Stimulated activated CD8-positive, alpha-beta memory T cell treated with anti-CD3 and anti-CD28 coated beads, Interleukin-7, amount 100 ng/mL, for 1 hour (primary cell): ENCODE measurements at places on chromosomes 4 and X.

DNA sequence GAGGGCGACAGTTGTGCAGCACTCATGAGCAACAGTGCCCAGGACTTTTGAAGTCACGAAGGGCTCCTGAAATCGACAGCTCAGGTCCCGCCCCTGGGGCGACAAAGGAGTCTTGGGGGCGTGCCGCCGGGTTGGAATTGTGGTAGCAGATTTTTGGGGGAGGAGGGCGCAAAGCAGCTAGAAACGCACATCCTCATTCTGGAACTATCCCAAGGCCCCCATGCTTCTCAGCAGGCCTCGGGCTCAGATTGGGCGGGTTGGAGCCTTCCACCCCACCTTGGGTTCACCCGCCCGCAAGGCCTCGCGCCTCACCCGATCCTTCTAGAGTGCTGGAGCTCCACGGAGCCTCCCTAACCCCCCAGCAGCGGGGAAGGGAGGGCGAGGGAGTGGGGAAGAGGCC lies 85.5 kb downstream of the HPRT1 start:
- no peak for DNase-seq

- no peak for DNase-seq
Measured at GRCh38 chr4:2832309-2832980, 11.2 kb upstream of the ADD1 start.

DNA sequence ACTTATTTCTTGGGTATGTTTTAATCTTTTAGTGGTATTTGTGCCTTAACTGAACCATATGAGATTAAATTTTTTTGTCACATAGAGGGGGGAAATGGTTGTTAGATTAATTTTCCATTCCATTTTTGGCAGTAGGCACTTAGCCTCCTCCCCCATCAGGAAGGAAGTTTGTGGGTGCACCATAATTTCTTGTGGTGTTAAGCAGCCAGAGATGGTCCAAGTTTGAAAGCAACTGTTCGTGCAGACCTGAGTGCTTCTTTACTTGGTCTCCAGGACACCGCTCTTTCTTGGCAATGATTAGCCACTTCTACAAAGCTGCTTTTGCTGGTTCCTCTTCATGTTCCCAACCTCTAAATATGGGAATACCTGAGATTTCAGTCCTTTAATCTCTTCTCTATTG lies 92.7 kb upstream of the RPL34 start:
- DNase-seq, result no peak

GRCh38 chr4:54225598-54226403 lies 3.3 kb upstream of the PDGFRA start:
- DNase-seq, result no peak

GRCh38 chr4:183600189-183600685 lies 58.7 kb downstream of the RWDD4 start:
- DNase-seq, result no peak

GRCh38 chrX:38326086-38326485 lies 1.2 kb downstream of the RPGR start:
- DNase-seq, result no peak

DNA sequence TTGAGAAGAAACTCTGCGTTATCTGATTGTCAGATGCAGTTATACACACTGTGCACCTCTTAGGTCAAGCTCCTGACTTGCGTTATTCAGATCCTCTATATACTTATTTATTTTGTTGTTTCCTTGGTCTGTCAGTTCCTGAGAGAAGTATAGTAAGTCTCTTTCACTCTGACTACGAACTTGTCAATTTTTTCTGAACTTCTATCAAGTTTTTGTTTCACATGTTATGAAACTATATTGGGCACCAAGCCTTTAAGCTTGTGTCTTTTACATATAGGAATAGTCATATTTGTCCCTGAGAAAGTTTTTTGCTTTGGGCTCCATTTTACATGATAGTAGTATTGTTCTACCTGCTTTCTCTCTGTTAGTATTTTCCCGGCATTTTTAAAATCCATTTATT lies 31.7 kb downstream of the ZNF275 start:
- no peak for DNase-seq

GRCh38 chr4:163662768-163663167 lies 168.3 kb downstream of the TMA16 start:
- DNase-seq, result no peak

GRCh38 chrX:45774961-45775360 lies 574.3 kb upstream of the DIPK2B start:
- DNase-seq, result no peak

GRCh38 chr4:177483271-177483670 lies 41.0 kb upstream of the AGA start:
- no peak for DNase-seq

DNA sequence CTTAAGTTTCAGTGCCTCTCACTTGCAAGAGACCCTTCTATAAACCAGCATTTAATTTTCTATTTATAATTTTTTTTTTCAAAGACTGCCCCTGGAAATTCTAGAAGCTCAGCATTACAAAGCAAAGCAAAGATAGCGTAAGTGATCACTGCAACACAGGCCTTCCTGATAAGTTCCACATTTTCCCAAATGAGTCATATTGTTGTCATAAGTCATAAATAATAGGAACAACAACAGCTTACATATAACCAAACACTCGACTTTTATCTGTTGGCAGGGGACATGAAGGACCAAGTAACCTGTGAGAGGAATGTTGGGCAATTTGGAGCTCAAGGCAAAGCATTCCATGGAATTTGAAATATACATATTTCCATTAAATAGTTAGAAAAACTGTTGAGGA lies 815.5 kb downstream of the DMD start:
- DNase-seq, result no peak

DNA sequence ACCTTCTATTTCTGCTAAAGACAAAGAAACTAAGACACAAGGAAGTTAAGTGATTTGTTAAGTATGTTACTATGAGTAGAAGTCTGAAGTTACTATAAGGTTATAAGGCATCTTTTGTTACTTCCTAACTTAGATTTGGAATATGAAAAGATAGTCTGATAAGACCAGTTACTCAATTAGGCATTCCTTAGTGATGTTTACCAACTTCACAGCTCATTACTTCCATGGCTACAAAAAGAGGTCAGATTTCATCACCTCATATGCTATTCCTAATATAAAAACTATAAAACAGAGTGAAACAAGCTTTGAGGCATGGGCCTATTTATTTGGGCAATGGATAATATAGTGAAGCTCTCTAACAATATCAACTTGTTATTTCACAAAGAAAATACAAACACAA lies 143.1 kb downstream of the TBCK start:
- DNase-seq, result no peak

GRCh38 chrX:153641627-153642026 lies 5.4 kb upstream of the DUSP9 start:
- DNase-seq, result no peak

DNA sequence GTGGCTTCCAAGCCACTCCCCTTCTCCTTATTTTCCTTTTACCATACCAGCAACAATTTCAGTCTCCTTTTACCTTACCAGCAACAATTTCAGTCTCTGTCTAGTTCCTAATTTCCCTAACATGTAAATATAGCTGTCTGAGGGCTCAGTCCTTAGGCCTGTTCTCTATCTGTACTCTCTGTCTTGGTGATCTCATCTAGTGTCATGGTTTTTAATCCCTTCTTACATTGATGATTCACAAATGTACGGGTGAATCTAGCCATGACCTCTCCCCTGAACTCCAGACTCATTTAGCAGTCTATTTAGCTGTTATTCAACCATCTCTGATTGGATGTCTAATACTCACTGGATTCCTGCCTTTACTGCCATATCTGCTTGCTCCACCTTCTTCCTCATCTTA lies 7.2 kb downstream of the IL15 start:
- DNase-seq, result no peak

GRCh38 chr4:20464381-20464780 lies 212.7 kb downstream of the SLIT2 start:
- DNase-seq, result no peak

GRCh38 chrX:115689931-115690330 lies 129.0 kb downstream of the PLS3 start:
- no peak for DNase-seq

- DNase-seq, result no peak
Measured at GRCh38 chrX:109995155-109995554, 7.8 kb upstream of the TMEM164 start.

DNA sequence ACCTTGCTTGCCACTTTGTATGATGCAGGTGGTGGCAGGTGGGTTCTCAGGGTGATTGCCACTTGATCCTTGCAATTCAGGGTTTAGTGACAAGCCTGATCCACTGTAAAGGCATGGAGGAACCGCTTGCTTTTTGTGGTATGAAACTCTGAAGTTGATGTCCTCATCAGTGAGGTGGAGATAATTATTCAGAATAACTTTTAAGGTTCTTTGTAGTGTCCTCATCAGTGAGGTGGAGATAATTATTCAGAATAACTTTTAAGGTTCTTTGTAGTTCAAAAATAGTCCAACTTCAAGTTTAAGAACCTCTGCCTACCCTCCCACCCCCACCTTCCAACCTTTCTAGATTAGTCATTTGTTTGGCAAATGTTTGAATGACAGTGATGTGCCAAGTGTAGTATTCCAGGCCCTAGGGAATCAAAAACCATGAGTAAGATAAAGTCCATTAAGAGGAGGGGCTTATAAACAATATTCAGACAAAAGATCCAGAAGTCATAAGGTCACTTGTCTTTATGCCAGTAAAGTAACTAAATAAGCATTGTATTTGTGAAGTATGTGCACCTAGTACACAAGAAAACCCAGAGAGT lies 51.2 kb downstream of the DCUN1D4 start:
- no peak for DNase-seq

- no peak for DNase-seq
Measured at GRCh38 chr4:139084804-139085093, 69.2 kb downstream of the NOCT start.

DNA sequence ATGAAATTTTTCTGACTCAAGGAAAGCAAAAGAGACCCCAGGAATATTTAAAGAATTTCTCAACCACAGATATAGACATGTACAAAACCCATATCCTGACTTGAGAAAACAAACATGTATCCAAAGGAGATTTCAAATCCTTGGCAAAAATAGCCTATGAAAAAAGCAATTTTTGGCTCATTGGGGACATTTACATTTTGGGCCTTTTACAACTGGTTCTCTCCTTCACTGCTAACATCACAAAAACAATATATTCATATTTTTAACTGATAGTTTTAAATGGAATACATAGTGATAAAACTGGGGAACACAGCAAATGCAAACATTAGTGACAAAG lies 65.0 kb downstream of the SH3RF1 start:
- no peak for DNase-seq

- DNase-seq, result no peak
Measured at GRCh38 chrX:98409867-98410266, 1526.2 kb downstream of the RPA4 start.

DNA sequence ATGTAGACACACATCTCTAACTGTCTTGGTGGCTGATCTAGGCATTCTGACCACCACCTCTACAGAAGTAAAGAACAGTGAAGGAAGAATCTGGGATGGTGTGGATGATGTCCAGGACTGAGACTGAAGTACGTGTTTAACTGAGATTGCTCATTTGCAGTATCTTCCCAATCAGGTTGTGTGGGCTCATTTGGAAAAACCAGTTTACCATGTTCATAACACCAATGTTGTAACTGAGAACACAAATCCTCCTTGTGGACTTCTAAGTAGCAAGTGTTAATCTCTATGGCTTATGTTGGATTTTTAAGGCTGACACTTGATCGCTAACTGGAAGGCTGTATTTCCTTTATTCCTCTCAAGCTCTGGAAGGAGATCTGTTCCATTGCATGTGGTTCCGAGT lies 144.7 kb downstream of the ZNF518B start:
- no peak for DNase-seq

- DNase-seq, result no peak
Measured at GRCh38 chrX:68634649-68635227, 12.7 kb upstream of the STARD8 start.

DNA sequence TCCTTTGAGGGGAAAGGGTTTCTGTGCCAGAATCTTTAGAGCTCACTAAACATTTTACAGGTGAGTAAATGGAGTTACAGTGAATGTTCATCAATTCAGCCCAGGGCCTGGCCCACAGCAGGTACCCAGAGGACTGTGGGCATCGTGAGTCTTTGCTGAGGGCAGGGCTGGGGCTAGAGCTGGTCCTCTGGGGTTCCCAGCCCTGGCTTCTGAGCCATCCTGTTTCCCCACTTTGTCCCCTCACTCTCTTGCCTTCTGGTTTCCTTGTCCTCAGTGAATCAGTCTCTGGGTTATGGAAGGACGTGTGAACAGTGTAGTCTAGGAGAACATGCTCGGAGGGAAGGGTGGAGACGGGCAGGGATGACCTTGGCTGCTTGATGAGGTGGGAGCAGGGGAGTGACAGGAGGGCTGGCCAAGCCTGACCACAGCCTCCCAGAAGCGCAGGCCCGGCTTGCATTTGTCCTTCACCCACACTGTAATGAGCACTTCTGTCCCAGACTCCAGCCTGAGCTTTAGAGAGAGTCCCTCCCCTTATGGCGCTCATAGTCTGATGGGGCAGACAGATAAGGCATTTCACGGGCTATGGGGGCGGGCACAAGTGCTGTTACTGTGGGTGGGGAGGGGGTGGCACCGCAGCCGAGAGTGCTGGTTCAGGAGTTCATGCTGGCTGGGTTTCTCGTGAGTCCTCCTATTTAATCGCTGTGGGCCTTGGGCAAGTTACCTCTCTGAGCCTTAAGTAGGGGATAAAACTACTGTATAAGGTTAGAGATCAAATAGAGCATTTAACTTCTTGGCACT lies 17.3 kb downstream of the TBC1D14 start:
- no peak for DNase-seq

GRCh38 chr4:180285796-180286195 lies 1957.4 kb upstream of the TENM3 start:
- no peak for DNase-seq

DNA sequence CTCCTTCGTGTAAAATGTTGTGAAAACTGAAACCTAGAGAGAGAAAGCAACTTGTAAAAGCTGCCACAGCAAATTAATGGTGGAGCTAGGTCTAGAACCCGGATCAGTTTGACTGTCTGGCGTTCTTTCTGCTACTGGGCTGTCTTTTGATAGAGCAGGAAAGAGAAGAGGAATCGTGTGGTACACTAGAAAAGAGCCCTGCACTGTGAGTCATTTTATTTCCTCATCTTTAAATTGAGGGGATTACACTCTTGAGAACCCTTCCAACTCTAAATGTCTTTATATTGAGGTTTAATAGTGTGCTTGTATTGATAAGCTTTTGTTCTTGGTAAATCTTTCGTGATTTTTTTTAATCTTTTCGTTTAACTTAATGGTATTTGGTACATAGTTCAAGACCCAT lies 4.3 kb downstream of the WDR44 start:
- DNase-seq, result no peak

DNA sequence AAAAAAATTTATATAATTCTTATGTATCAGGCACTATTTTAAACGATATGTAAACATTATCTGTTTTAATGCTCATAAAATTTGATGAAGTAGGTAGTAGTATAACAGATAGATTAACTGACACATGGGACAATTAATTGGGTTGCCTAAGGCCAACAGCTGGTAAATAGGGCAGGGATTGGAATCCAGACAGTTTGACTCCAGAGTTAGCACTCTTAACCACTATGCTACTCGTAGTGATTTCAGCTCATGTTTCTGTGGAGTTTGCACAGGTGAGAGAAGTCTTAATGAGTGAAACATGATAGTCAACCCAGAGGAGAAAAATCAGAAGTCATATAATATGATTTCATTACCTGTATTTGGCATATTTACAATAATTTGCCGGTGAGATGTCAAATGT lies 126.0 kb upstream of the WDFY3 start:
- no peak for DNase-seq

GRCh38 chrX:136227948-136228838 lies 23.0 kb downstream of the MAP7D3 start:
- no peak for DNase-seq
